GM23248 (cell line): ENCODE measurements at places on chromosomes 2 and 18. TPM values are rescaled to one million over a fixed set of nuclear protein-coding genes. Genes with fewer than 3 reads are reported as not detected.

Gene VWC2L
- total RNA-seq: not detected in 2 replicates

Gene CIB4
- total RNA-seq: not detected in 2 replicates

Gene TCF23
- not detected in 2 replicates for total RNA-seq

Gene ANKRD29
- total RNA-seq: 8.9 and 9.2 TPM in 2 replicates

Gene LIMS3
- total RNA-seq: 2.4 and 3.9 TPM in 2 replicates

Gene C1GALT1C1L
- total RNA-seq: not detected in 2 replicates

Gene C2orf76
- 3.0 and 6.1 TPM in 2 replicates for total RNA-seq

Gene RGPD8
- 11.6 and 16.8 TPM in 2 replicates for total RNA-seq

Gene FRZB
- total RNA-seq: 0.32 TPM in 1 of 2 replicates, not detected in the other

Gene ANXA4
- 31.0 and 35.7 TPM in 2 replicates for total RNA-seq

DNA sequence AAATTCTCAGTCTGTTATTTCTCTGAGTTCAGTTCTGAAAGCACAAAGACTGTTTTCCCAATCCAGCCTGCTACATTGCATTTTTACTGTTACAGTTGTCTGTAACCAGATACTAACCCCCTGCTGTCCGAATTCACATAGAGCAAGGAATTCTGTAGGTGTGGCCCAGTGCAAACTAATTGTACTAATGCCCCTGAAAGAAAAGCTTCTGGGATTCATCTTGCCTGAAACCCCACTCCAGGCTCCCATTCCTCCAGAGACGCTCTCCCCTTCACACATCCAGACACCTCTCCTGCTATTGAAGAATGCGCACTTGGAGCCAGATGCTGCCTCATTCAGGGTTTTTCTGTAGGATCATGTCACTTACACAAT is 127.0 kb downstream of the TTC32 start:
- H3K27ac ChIP-seq: no peak overlapping the region
- no peak overlapping the region for H3K4me3 ChIP-seq
- no peaks in the 10 kb centered on the region for H3K36me3 ChIP-seq
- no peaks in the 10 kb centered on the region for H3K27me3 ChIP-seq
- DNase-seq: no peak

GRCh38 chr18:36762074-36762473 is 66.7 kb downstream of the TPGS2 start:
- H3K27ac ChIP-seq: no peak overlapping the region
- H3K36me3 ChIP-seq: no peaks in the 10 kb centered on the region
- no peak overlapping the region for H3K4me3 ChIP-seq
- peaks cover 13% of the 10 kb centered on the region for H3K4me1 ChIP-seq

DNA sequence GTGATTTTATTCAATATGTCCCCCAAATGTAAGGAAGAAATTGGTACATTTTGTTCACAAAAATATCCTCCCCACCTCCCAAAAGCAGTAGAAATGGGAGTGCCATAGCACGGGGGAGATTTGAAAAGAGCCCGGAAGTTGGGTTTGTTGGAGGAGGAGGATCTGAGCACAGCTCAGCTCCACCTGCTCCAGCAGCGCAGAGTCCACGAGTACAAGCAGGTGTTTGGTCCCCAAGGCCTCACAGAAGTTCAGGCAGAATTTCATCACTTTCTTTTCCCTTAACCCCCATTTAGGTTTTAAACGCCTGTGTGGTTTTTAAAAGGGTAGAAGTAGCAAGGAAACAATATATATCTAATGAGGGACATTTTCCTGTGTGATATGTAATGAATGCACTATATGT is 56.0 kb downstream of the TRAPPC12 start:
- peaks cover 7% of the 10 kb centered on the region for H3K36me3 ChIP-seq
- no peaks in the 10 kb centered on the region for H3K27me3 ChIP-seq
- no peak for DNase-seq
- no peak overlapping the region for H3K4me3 ChIP-seq

DNA sequence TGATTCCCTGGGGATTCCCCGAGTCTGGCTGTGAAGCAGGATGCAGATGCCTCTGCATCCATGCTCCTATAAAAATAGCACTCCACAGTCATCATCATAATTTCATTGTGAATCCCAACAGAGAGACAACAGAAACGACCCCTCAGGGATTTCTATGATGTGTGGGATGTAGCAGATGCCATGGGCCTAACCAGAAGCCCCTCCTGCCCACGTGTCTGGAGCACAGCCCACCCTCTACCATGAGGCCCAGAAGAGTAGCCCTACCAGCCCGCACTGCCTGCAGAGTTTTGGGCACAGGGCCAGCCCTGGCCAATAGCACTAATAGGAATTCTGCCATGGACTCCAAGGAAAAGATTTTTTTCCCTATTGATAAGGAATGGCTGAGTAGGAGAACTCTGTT is 66.6 kb downstream of the GYPC start:
- no peak for DNase-seq
- no peak overlapping the region for H3K27ac ChIP-seq
- no peaks in the 10 kb centered on the region for H3K27me3 ChIP-seq
- no peak overlapping the region for H3K4me3 ChIP-seq
- no peaks in the 10 kb centered on the region for H3K4me1 ChIP-seq
- H3K36me3 ChIP-seq: no peaks in the 10 kb centered on the region

DNA sequence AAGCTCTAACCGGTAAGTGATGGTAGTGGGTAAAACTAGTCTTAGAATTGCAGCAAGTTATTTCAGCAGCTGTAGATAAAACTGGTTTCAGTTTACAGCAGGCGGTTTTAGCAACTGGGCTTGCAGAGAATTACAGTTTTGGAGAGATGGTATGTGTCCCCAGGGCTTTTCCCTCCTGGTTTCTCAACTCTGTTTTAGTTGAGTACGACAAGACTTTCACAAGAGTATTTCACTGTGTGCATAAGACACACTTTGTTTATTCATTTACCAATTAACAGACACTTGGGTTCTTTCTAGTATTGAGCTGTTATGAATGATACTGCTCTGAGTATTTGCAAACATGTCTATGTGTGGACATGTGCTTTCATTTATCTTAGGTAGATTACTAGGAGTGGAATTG is 65.6 kb upstream of the RFX8 start:
- H3K27me3 ChIP-seq: no peaks in the 10 kb centered on the region
- DNase-seq: peak; percentile 77
- H3K27ac ChIP-seq: 0 out of 2 replicates have a peak overlapping the region, but pooled peaks have one; percentile 16
- H3K4me1 ChIP-seq: peaks cover 5% of the 10 kb centered on the region; the same call in 1 of the 2 replicates
- no peaks in the 10 kb centered on the region for H3K36me3 ChIP-seq
- H3K4me3 ChIP-seq: peak overlapping the region; percentile 23

GRCh38 chr2:187003038-187003554 is 154.1 kb upstream of the ZSWIM2 start:
- no peaks in the 10 kb centered on the region; the same call in 1 of the 2 replicates for H3K27me3 ChIP-seq
- H3K4me1 ChIP-seq: no peaks in the 10 kb centered on the region
- H3K27ac ChIP-seq: no peak overlapping the region
- DNase-seq: no peak

- H3K4me1 ChIP-seq: peaks cover 62% of the 10 kb centered on the region
- no peaks in the 10 kb centered on the region for H3K27me3 ChIP-seq
- H3K27ac ChIP-seq: peak overlapping the region; percentile 98
- DNase-seq: no peak
Measured at GRCh38 chr2:102028470-102028869, 36.7 kb downstream of the IL1R2 start.

DNA sequence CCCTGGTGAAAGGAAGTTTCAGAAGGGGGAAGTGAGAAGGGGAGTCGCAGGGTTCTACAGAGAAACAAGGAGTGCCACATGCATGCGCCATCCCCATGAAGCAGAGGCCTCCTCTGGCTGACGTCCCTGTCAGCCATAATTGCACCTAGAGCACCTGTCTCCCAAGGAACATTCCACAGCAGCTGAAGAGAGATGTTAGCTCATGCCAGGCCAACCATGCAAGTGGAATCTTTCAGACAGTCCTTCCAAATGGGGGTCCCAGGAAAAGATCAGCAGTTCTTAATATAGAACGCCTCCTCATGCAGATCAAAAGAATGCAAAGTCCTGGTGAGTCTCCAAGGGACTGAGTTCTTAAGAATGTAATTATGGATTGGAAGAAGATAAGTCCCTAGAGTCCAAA is 29.6 kb downstream of the MRO start:
- H3K27me3 ChIP-seq: peaks cover 3% of the 10 kb centered on the region; the same call in 1 of the 2 replicates
- H3K4me1 ChIP-seq: no peaks in the 10 kb centered on the region
- H3K27ac ChIP-seq: no peak overlapping the region
- no peak for DNase-seq
- H3K4me3 ChIP-seq: no peak overlapping the region
- no peaks in the 10 kb centered on the region for H3K36me3 ChIP-seq

GRCh38 chr2:62554440-62554839 is 48.4 kb upstream of the TMEM17 start:
- H3K27ac ChIP-seq: no peak overlapping the region
- H3K36me3 ChIP-seq: no peaks in the 10 kb centered on the region
- H3K4me1 ChIP-seq: 0 out of 2 replicates have a peak, but pooled peaks cover 6% of the 10 kb centered on the region
- no peaks in the 10 kb centered on the region for H3K27me3 ChIP-seq
- H3K4me3 ChIP-seq: no peak overlapping the region
- no peak for DNase-seq

DNA sequence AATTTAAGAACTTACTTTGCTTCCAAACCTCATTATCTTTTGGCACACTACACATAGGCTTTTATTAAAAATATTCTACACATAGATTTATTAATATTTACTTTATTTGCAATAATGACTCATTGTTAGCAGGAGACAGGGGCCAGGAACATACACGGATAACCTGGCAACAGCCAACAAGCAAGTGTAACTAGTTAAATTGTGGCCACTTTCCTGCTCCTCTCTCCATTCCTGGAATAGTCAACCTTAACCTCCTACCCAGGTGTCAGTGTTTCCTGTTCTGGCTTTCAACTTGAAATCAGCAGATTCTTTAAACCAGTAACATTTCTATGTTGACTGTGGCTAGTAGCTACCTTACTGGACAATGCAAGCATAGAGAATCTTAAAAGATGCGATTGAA is 26.5 kb downstream of the ACVR1 start:
- no peaks in the 10 kb centered on the region for H3K27me3 ChIP-seq
- H3K27ac ChIP-seq: no peak overlapping the region
- H3K4me3 ChIP-seq: no peak overlapping the region
- H3K36me3 ChIP-seq: no peaks in the 10 kb centered on the region
- no peak for DNase-seq
- H3K4me1 ChIP-seq: no peaks in the 10 kb centered on the region

- H3K27ac ChIP-seq: no peak overlapping the region
- no peaks in the 10 kb centered on the region for H3K36me3 ChIP-seq
- no peak overlapping the region for H3K4me3 ChIP-seq
- H3K4me1 ChIP-seq: no peaks in the 10 kb centered on the region
- peaks cover 17% of the 10 kb centered on the region; the same call in 1 of the 2 replicates for H3K27me3 ChIP-seq
- no peak for DNase-seq
Measured at GRCh38 chr2:107062173-107062572, 176.2 kb upstream of the ST6GAL2 start.

- H3K4me3 ChIP-seq: no peak overlapping the region
- peaks cover 8% of the 10 kb centered on the region for H3K36me3 ChIP-seq
- H3K27ac ChIP-seq: no peak overlapping the region
- H3K27me3 ChIP-seq: no peaks in the 10 kb centered on the region
- peaks cover 15% of the 10 kb centered on the region for H3K4me1 ChIP-seq
- peak; percentile 76 for DNase-seq
Measured at GRCh38 chr2:147910990-147911473, 66.2 kb downstream of the ACVR2A start.

DNA sequence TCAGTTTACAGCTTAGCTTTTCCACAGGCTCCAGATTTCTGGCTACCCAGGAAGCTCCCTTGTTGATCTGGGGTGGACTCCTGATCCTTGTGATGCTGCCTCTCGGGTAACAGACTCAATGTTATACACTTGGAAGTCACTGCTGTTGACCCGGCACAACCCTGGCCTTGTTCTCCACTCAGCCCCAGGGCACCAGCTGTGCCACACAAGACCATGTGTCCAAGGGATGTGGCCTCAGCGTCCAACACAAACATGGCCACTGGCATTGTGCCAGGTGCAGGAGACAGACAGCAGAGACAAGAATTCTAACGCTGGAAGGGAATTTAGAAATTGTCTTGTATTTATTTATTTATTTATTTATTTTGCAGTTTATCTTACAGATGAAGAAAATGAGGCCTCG is 39.0 kb upstream of the PPP4R1 start:
- no peaks in the 10 kb centered on the region for H3K36me3 ChIP-seq
- no peak overlapping the region for H3K4me3 ChIP-seq
- H3K27me3 ChIP-seq: no peaks in the 10 kb centered on the region
- DNase-seq: peak; percentile 29
- H3K4me1 ChIP-seq: no peaks in the 10 kb centered on the region
- H3K27ac ChIP-seq: no peak overlapping the region

GRCh38 chr2:111015283-111015995 is 105.3 kb upstream of the BCL2L11 start:
- H3K27me3 ChIP-seq: peaks cover 36% of the 10 kb centered on the region; the same call in 1 of the 2 replicates
- no peak overlapping the region for H3K27ac ChIP-seq
- no peak for DNase-seq
- no peaks in the 10 kb centered on the region for H3K36me3 ChIP-seq
- no peaks in the 10 kb centered on the region for H3K4me1 ChIP-seq
- H3K4me3 ChIP-seq: no peak overlapping the region

DNA sequence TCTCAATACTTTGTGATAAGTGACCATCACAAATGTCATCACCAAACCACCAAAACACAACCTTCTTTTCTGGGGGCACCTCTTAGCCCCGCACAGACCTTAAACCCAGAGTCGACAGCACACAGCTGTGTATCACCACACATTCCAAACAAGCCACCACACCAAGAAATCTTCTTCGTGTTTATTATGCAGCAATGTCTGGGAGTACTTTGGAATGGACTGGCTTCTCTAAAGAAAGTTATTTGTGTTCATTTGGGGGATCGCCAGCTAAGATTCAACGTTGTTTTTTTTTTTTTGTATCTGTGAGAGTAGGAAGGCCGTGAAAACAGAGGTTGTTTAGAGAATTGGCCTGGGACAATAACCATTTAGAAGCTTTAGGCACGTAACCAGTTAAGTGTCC is 1.1 kb upstream of the MTA3 start:
- H3K27ac ChIP-seq: peak overlapping the region; percentile 9
- peak; percentile 66 for DNase-seq
- H3K36me3 ChIP-seq: no peaks in the 10 kb centered on the region

GRCh38 chr18:9810994-9811705 is 74.6 kb upstream of the TXNDC2 start:
- H3K36me3 ChIP-seq: peaks cover 2% of the 10 kb centered on the region; the same call in 1 of the 2 replicates
- no peak for DNase-seq
- peaks cover 27% of the 10 kb centered on the region for H3K4me1 ChIP-seq
- H3K27me3 ChIP-seq: no peaks in the 10 kb centered on the region
- no peak overlapping the region for H3K4me3 ChIP-seq

DNA sequence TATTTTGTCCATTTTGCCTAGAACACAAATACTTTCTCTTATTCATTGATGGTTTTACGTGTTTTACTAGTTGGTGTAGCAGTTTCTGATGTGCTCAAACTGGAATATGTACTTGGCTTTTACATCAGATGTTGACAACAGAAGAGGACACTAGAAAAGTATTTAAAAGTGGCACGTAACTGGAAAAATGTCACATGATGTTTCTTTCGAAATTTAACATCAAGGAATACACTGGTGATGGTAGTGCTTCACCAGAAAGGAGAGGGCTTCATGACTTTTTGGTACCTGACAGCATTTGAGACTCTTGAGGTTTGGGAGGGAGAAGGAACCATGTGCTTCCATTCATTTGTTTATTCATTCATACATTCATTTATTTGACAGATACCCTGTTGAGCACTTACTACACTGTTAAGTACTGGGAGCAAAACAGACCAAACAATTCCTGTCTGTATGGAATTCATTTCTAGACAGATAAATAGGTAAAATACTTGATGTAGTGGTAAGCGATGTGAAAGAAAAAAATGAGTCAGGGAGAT is 1.5 kb downstream of the GIGYF2 start:
- peak overlapping the region; percentile 93 for H3K4me3 ChIP-seq
- no peak overlapping the region for H3K27ac ChIP-seq
- H3K27me3 ChIP-seq: no peaks in the 10 kb centered on the region
- H3K36me3 ChIP-seq: no peaks in the 10 kb centered on the region

GRCh38 chr2:126359494-126359893 is 296.5 kb upstream of the GYPC start:
- DNase-seq: peak; percentile 17
- H3K27ac ChIP-seq: no peak overlapping the region
- H3K27me3 ChIP-seq: no peaks in the 10 kb centered on the region
- no peaks in the 10 kb centered on the region for H3K36me3 ChIP-seq
- no peaks in the 10 kb centered on the region for H3K4me1 ChIP-seq
- no peak overlapping the region for H3K4me3 ChIP-seq
